ENCODE measurements at places on chromosomes 4 and X.

DNA sequence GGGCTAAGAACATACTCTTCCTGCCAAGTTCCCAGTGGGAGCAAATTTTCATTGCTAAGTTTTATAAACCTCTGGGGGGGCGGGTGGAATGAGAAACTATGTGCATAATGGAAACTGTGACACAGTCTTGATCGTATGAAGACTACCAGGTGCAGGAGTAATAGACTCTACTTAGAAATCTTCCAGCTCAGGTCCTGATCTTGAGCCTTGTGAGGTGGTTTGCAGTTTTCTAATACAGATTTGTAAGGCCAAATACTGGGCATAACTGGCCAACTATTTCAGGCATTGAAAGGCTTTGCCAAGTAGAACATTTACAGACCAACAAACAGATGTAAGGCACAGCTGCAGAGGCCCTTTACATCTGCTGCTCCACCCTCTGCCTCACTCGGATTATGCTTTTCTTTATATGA, 89.7 kb upstream of the CBR4 start:
- no peak for DNase-seq

DNA sequence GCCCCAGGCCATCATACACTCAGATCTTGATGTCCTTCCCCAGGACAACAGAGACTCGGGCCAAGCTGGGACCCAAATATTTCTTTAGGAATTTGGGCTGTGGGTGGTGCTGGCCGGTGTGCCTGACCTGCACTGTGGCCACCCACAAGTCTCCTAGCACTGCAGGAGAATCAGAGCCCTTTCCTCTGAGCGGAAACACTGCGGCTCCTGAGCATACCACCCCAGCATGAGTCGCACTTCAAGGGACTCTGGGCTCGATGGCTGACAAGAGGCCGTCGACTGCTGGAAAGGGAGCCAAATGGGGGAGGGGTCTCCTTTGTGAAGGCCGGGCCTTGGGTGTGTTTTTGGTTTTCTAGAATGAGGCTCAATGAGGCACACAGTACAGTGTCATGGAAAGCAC, 13.0 kb upstream of the IRAK1 start:
- no peak for DNase-seq

- DNase-seq = no peak
Measured at GRCh38 chr4:155207534-155208257, 740 bp upstream of the NPY2R start.

GRCh38 chr4:37717576-37717975, 31.4 kb upstream of the RELL1 start:
- DNase-seq = no peak

DNA sequence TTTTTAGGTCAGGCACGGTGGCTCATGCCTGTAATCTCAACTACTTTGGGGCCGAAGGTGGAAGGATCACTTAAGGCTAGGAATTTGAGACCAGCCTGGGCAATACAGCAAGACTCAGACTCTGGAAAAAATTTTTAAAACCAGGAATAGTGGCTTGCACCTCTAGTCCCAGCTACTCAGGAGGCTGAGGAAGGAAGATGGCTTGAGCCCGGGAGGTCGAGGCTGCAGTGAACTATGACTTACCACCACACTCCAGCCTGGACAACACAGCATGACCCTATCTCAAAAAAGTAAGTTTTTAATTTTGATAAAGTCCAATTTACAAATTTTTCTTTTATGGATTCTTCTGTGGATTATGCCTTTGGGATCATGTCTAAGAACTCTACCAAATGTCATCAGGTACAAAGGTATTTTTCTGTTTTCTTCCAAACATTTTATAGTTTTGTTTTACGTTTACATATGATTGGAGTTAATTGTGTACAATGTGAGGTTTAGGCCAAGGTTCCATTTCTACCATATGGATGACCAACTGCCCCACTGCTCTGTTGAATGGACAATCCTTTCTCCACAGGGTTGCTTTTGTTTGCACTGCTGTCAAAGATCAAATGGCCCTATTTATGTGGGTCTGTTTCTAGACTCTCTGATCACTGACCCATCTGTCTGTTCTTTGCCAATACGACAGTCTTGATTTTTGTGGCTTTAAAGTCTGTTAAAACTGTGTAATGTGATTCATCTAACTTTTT, 48.2 kb downstream of the CPLX1 start:
- no peak for DNase-seq

- DNase-seq = no peak
Measured at GRCh38 chr4:55395218-55395528, 584 bp upstream of the TMEM165 start.

- DNase-seq = no peak
Measured at GRCh38 chr4:22498866-22499265, 17.0 kb downstream of the ADGRA3 start.

DNA sequence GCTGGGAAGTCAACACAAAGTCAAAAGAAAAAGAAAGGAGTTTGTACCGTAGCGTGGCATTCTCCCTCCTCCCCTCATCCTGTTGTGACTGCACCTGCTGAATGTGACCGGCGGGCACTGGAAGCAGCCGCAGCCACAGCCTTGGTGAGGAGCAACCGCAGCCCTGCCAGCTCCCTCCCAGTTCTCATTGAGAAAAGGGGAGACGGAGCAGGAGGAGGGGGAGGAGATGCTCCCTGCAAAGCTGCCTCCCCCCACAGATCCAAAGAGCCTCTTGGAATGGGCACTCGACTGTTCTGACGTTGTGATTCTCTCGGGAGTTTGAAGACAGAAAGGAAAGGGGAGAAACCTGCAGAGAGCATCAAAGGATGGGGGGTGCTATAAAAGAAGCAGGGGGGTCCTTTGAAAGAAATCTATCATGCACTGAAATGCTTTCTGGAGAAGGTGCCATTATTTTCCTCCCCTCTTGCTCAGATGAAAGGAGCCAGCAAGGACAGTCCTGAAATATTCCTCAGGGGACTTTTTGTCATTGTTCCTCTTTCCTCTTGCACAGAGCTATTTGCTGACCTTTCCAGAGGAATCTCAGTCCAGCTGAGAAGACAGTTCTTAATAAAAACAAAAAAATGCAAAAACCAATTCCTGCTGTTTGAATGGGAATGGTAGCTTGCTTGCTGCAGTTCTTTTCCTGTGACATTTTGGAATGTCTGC, 429.7 kb downstream of the MAPK10 start:
- peak; percentile 58 for DNase-seq

DNA sequence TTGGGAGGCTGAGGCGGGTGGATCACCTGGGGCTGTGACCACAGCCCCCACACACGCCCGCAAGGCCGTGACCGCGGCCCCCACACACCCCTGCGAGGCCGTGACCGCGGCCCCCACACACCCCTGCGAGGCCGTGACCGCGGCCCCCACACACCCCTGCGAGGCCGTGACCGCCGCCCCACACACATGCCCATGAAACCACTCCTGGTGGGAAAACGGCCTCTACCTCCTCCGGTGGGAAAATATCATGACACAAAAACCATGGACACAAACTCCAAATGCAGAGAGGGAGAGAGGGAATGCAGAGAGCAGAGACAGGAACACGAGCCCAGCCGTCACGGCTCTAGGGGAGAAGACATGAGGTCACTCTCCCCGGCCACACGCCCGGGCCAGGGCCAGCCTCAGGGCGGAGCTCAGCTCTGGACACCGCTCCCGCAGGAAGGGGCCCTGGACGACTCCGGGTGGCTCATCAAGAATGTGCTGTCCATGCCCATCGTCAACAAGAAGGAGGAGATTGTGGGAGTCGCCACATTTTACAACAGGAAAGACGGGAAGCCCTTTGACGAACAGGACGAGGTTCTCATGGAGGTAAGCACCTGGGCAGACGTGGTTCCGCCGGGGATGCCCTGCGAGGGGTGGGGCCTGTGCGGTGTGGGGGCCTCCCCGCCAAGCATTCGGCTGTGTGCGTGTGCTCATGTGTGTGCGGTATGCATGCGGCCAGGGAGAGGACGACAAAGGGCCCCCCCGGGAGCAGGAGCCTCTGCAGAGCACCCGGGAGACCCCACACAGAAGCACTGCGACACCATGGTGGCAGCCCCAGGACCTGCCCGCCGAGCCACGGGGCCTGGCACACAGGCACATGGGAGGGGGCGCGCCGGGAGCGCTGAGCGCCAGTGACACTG, 17.4 kb downstream of the ATP5ME start:
- peak; percentile 44 for DNase-seq

- DNase-seq = no peak
Measured at GRCh38 chrX:125404667-125405160, 85.0 kb downstream of the TEX13C start.

DNA sequence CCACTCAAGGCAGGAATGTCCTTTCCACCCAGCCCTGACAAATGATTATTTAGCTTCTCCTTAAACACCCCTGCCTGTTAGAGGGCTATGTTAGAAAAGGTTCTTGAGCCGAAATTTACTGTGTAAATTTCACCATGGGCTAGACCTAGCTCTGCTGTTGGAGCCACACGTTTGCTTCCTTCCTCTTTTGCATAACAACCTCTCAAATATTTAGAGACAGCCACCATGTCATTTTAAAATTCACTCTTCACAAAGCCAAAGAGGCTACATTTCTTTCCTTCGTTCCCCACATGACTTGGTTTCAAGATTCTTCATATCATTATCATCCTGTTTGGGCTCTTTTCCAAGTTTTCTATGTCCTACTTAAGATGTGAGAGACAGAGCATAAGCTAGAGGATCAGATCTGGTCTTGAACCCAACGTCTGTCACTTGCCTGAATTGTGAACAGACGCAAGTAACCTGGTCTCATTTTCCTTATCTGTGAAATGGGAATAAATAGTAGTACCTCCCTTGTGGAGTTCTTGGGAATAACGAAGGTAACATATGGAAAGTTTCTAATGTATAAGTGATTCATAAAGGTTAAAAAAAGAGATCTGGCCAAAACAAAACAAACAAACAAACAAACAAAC, 6.7 kb downstream of the DOCK11 start:
- no peak for DNase-seq

GRCh38 chr4:2395038-2395437, 23.4 kb downstream of the ZFYVE28 start:
- DNase-seq = no peak

- DNase-seq = no peak
Measured at GRCh38 chr4:3483471-3483921, 20.4 kb downstream of the DOK7 start.

DNA sequence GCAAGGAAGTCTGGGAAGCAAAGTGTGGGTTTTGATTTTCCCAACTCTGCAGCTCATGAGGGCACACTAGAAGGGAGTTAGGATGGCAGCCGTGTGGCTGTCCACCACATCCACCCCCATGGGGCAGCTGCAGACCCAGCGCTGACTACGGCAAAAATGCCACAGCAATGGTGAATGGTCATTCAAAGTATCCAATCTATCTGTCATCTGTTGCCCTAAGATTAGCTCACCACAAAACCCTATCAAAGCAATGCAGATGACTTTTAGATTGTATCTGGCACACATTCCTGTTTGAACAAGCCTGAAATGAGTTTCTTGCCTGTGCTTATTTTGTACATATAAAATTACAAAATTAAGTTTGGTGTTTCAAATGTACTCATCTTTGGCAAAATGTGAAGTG, 29.7 kb upstream of the HPSE start:
- no peak for DNase-seq

GRCh38 chr4:102665527-102665926, 95.2 kb downstream of the MANBA start:
- DNase-seq = no peak

GRCh38 chr4:71429106-71429505, 90.3 kb downstream of the SLC4A4 start:
- no peak for DNase-seq

GRCh38 chrX:85244450-85245211, 840 bp downstream of the ZNF711 start:
- peak; percentile 36 for DNase-seq

GRCh38 chr4:165328708-165329107, 1.2 kb downstream of the MSMO1 start:
- no peak for DNase-seq

- no peak for DNase-seq
Measured at GRCh38 chr4:26884026-26884425, 23.4 kb downstream of the STIM2 start.

- no peak for DNase-seq
Measured at GRCh38 chrX:18174971-18175370, 45.7 kb downstream of the BEND2 start.

DNA sequence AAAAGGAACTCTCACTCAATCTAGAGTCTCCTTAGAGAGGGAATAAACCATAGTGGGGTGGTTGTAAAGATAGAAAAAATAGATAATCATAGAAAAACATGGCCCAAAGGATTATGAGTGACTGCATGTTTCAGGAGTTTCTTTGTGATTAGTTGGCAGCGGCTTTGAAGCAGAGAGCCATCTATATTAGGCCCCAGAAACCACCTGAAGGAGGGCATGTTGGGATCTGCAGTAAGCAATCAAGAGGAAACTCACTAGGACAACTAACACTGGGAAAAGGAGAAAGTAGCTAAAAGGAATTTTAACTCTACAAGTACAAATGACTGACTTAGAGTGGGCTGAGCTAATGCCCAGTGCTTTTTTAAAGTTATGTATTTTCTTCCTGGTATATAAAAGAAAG, 269.2 kb upstream of the NRK start:
- no peak for DNase-seq

DNA sequence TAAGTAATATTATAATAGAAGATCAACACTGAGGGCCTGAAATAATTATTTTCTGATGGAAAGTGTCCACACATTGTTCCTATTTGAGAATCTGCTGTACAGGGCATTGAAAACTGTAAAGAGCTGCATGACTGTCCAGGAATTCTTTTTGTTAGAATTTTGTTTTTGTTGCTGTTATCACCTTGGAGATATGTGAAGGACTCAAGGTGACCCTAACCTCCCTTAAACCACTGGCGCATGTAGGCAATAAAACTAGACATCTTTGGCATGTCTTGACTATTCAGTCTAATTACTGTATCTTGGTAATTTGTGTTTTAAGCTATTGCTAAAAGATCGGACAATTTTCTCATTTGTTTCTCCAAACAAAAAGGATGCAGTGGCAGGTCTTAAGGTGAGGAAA, 55.5 kb upstream of the SMIM10 start:
- DNase-seq = no peak

DNA sequence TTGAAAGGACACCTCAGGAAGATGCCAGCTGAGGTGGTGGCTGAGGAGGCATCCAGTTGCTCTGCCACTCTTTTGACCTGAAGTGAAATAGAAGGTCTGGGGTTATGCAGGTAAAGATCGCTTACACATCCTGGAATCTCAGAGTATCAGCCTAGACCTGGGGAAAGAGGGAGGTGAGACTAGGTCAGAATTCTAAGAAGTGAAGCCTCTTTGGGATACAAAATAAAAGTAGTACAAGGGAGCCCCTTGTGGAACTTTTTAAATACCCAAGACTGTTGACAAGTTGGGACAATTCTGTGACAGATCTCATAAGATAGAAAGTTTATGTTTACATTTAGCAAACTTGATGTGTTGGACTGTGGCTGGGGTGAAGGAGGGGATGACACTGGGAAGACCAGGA, 263.1 kb downstream of the SPRY1 start:
- DNase-seq = no peak

GRCh38 chr4:53281438-53281837, 84.4 kb downstream of the SCFD2 start:
- DNase-seq = no peak

All from lower lobe of right lung (tissue), 2 donors.